ENCODE measurements at places on chromosomes 2 and 18.

DNA sequence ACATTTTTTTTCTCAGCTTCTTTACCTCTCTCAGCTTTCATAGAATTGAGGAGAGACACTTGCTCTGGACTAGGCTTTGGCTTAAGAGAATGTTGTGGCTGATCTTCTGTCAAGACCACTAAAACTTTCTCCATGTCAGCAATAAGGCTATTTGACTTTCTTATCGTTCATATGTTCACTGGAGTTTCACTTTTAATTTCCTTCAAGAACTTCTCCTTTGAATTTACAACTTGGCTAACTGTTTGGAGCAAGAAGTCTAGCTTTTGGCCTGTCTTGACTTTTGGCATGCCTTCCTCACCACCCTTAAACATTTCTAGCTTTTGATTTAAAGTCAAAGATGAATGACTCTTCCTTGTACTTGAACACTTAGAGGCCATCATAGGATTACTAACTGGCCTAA lies 104.4 kb upstream of the SLC39A10 start:
- DNase-seq: no peak

DNA sequence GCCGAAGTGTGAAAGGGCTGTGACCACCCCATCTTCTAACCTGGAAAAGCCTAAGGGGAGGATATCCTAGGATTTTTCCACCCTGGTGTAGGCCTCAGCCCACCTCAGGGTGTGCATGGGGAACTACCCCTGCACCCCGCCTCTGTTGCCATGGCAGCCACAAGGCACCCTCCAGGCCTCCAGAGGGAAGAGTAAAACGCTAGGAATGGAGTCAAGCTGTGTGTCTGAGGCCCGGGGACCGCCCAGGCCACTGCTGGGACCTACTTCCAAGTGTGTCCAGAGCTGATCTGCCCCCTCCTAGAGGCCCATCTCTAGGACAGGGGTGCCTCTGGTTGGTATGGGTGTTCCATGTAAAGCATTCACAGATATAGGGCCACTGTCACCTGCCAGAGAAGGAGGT lies 86.7 kb downstream of the PLB1 start:
- no peak for DNase-seq

- DNase-seq: peak; percentile 84
Measured at GRCh38 chr2:19649142-19649541, 252.6 kb downstream of the TTC32 start.

DNA sequence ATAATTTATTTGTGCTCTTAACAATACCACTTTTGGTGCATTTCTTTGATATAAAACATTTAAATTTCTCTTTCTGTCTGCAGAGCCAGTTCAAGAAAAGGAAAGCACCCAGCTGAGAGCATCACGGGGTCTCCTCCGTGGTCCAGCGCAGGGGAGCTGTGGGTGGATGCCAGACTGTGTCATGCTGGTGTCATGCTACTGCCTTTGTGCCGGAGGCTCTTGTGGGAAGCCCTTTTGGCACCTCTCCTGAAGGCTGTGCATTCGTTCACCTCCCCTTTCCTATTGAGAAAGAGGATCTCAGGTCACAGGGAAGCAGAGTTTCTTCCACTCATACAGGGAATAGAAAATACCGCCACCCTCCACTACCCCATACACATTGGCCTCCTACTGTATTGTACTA lies 450.4 kb downstream of the GALR1 start:
- peak; percentile 50 for DNase-seq

DNA sequence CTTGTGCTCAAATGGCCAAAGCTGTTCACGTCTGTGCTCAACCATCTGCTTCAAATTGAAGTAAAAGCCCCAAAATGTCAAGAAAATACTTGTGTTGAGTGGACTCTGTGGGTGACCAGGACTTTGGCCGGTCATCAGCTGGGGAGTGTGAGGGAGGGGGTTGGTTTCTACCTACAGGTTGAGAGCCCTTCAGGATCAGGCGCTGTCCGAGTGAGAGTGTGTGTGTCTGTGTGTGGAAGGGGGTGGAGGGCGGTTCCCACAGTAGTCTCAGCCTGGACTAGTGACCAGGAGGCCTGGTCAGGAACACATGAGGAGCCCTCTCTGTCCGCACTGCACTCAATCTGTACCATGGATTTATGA lies 34.2 kb downstream of the ATOH8 start:
- no peak for DNase-seq

DNA sequence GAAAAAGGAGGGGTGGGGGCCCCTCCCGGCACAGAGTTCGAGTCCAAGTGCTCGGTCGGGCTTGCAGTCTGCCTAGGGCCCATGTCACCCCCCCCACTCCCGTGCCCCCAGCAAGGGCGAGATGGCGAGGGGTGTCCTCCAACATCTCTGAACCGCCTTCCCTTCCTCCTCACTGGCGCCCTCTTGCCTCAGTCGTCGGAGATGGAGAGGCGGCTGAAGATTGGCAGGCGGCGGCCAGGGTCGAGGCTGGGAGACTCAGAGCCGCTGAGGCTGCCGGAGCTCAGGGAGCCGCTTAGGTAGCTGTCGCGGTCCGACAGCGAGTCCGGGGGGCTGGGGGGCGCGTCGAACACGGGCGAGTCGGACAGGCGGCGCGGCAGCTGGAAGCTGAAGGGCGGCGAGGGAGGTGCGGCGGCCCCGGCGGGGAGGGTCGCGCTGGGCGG lies 2.3 kb downstream of the ZFP36L2 start:
- DNase-seq: peak; percentile 80

DNA sequence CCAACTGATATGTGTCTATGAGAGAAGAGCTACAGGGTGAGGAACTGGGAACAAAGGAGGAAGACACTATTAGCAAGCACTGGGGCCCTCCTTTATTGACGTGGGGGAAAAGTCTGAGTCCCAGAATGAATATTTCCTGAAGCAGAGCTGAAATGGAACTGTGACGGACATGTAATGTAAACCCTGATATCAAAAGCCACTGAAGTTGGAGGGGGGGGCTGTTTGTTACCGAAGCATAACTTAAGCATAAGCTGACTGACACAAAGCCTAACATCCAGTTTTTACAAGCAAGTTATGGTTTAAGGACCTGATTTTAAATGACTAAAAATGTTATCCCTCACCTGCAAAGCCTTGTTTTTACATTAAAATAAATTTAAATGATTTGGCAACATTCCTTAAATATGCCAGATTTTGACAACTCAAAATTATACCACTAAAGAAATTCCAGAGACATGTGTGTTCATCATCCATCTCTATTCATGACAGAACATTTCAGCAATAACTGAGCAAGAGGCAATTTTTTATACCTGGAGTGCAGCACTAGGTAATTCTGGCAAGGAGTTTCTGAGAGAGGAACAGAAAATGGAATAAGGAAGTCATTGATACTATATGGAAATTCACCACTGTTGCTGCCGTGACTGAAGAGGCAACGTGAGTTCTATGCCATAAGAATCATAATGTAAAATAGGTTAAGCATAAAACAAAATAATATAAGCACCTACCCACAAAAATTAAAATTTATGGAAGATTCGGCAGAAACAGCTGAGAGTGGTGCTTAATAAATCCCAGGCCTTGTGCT lies 186.0 kb downstream of the AFF3 start:
- no peak for DNase-seq

GRCh38 chr2:45653122-45653913 lies 1.8 kb downstream of the PRKCE start:
- peak; percentile 61 for DNase-seq

DNA sequence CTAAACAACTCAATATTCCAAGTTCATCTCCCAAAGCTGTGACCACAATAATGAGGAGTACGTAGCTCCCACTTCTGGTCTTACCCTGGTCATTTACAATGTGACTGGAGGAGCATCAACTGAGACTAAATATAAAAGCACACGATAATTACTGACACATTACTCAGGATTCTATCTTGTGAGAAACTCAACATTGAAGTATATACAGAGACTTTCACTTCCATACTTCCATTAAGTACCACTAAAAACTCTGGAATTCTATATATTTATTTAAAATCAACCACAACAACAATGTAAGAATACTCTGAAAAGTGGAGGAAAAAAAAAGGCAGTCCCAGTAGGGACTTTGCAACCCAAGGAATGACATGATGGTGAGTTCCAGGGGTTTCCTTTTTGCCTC lies 61.4 kb downstream of the XDH start:
- DNase-seq: no peak

GRCh38 chr18:55587418-55588110 lies 428 bp downstream of the TCF4 start:
- peak; percentile 56 for DNase-seq

- DNase-seq: no peak
Measured at GRCh38 chr2:200750323-200750910, 61.3 kb upstream of the BZW1 start.

DNA sequence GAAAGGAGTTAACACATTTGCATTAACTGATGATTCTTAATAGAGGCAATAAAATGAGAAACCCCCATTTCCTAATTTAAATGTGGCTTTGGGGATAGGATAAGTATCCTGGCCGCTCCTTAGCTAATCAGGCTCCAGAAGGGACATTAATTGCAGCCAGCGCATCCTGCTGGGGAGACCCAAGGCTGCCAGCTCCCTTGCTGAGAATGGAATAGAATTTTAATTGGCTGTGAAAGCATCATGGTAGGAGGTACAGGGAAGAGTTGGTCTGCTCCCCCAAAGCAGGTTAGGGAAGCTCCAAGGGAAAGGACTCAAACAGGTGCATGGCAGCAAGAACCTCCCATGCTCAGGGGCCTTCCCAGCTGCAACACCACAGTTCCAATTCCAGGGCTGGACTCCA lies 71.4 kb downstream of the MARCHF4 start:
- no peak for DNase-seq
